ENCODE measurements at places on chromosomes 7 and 10. TPM values are rescaled to one million over a fixed set of nuclear protein-coding genes. Genes with fewer than 3 reads are reported as not detected.

OR13A1 gene
- total RNA-seq = not detected

DNA sequence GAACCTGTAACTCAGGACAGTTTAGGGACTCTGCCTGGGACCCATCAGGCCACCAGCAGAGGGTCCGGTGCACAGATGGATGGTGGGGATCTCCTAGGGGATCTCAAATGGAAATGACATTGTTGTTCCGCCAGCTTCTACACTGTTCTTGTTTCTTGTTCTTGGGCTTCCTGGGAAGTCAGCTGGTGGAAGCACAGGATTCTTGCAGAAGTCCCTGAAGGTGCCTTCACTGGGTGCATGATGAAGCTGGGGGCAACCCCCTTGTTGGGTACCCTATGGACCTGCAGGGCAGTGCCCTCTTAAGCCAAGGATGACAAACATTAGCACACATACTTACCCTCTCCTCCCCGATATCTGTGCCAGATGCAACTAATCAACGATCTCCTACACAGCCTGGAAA is 18.6 kb downstream of the SFTPD start:
- no peak for DNase-seq

- DNase-seq = no peak
Observed at GRCh38 chr10:116286626-116287200, 13.7 kb upstream of the GFRA1 start.

DNA sequence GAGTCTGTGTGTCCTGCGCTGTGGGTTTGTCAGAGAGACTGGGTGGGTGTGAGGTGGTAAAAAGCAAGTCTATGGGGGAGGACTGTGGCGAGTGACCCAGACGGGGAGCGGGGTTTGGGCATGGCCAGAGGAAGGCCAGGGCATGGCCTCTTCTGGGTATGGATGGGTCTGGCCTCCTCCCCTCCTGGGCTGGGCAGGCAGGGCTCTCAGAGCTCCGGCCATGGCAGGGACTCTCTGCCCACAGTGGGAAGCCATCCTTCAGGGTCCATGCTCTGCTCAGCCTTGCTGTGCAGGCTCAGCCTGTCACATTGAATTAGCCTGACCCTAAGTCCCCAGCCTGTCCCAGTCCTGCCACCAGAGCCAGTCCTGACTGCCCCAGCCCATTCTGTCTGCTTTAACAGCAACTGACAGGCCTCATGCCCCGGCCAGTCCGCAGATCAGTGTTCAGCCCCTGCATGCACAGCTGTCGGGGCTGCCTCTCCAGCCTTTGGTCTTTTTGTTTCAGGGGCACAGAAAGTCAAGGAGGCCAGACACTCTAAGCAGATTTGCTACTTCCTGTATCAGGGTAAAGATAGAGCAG is 7.9 kb downstream of the ANTXRL start:
- no peak for DNase-seq

DNA sequence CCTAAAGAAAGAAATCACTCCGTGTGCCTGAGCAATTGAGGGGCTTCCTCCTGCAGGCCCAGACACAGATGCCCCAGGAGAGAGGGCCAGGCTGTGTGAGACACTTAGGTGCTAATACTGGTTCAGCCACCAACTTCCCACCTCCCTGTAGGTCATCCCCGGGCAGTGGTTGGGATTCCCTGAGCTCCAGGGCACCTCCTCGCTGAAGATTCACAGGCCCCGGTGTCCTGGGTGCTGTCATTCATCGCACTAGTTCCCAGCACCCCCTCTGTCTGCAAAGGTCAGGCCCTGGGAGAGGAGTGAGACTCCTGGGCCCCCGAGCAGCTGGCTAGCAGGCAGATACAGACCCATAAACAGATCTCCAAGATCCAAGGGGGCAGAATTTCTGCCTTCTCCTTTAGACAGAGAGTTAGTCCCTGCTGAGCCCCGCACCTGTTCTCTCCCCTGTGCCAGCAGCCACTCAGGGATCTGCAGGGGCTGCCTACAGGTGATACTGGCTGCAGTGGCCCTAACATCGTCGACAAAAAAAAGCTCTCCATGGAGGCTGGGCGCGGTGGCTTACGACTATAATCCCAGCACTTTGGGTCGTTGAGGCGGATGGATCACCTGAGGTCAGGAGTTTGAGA is 38.2 kb upstream of the GTF2I start:
- DNase-seq = no peak

DNA sequence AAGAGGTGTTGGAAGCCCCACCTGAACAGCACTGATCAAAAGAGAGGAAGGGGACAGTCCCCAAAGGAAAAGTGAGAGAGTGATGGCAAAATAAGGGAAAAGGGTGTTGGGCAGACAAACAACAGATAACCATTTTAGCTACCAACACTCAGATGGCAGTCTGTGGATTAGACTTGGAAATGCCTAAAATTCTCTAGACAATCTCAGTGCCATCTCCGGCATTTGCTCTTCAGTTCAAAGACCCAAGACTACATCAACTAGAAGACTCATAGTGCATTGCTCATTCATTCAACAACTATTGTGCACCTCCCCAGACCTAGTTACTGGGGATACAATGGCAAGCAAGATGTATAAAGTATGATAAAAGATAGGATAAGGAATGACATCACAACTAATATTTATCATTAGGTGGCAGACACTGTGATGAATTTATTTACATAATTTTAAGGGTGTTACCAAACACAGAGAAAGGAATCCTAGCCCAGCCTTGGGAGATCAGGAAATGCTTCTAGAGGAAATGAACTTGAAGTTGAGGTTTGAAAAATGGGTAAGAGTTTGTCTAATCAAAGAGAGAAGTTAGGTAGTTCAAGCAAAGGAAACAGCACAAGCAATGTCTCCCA is 109.3 kb upstream of the ARID5B start:
- no peak for DNase-seq

- DNase-seq = peak; percentile 22
Observed at GRCh38 chr10:97759158-97759887, 12.5 kb downstream of the SFRP5 start.

GRCh38 chr7:22291977-22292376 is 65.0 kb downstream of the RAPGEF5 start:
- DNase-seq = no peak

GRCh38 chr7:98110249-98111022 is 3.8 kb downstream of the LMTK2 start:
- no peak for DNase-seq

DNA sequence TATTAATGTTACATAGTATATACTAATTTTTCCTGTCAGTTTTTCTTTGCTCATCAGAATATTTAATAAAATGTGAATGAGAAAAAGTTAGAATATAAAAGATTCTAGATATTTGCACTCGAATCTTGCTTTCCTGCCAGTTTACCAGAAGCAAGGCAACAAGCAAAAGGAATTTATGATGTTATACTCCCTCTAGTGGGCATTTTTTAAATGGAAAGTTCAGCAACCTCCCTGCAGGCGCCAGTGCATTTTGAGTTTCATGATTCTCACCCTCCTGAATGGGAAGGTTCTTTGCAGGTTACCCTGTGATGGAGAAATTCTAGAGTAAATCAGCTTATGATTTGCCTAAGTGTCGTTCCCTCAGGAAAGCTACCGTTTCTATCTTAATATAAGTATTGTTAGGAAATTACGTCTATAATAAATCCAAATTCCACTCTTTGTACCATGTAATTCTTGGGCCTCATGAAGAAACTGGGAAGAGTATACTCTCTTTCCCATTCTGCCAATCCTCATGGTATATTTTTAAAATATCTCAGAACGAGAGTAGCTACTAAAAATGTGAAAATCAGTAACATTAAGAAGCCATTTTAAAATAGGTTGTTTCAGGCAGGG is 350.0 kb downstream of the CRPPA start:
- peak; percentile 25 for DNase-seq

- no peak for DNase-seq
Observed at GRCh38 chr7:96273716-96274115, 48.2 kb downstream of the SLC25A13 start.

DNA sequence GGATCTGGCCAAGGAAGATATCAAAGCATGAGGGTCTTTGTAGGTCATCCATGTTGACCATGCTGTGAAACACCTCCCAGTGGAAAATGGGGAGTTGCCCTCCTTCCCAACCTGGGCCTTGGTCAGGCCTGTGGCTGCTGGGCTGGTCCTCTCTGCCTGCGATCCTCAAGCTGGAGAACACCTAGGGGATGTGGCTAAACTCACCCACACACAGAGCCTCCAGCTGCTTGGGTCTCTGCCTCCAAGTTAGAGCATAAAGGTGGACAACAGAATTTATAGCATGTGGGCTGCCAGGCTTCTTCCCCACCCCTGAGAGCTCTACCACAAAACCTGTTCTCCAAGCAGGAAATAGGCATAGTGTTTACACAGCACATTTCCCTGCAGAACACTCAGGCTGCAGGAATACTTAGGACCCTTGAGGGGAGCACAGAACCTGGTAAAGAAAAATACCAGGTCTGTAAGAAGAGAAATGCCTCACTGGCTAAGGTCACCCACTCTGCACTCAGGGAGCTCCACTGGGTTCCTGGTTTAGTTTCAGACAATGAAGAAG is at the start of gene SFTPA2:
SFTPA2 (minus strand) TSS at position 248 of the 550 bp plus-strand sequence. CDS start 924 bp downstream, outside the sequence.
- DNase-seq = no peak

DNA sequence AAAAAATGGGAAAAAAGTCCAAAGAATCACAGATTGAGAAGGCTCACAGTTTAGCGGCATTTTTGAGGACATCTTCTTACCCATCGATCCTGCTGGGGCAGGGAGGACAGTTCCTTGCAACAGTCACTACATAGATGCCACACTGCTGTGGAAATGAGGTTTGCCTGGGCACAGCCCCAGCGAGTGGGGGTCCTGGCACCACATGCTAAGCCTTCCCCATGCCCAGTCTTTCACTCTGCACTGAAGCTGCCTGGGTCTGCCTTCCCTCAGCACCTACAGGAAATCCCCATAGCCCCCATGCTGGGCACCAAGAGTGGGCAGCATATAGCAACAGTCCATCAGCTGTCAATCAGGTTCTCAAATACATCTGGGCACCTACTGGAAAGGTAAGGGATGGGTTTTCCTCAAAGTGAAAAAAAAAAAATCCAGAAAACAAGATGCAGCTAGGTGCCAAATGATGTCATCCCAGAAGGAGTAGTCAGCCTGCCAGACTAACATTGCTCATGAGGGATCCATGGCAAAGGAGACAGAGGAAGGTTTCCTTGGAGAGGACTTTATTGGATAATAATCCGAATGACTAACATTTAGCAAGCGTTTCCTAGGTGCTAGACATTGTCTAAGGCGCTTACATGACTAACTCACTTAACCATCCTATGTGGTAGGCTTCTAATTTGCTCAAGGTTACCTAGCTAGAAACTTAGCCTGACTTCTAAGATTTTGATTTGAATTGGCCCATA is 125.7 kb upstream of the CXCL12 start:
- DNase-seq = peak; percentile 91

GRCh38 chr7:1285556-1286301 is 53.1 kb downstream of the UNCX start:
- DNase-seq = no peak

SDK1 gene
- total RNA-seq = 4.2 TPM

HERPUD2 gene
- total RNA-seq = 29.7 TPM

GRCh38 chr10:109480836-109481235 is 442.5 kb downstream of the XPNPEP1 start:
- peak; percentile 1 for DNase-seq

All from astrocyte (in vitro differentiated cells and primary cell).